SK-N-SH treated with all-trans-retinoic acid at 6 μM for 48 hours (cell line): ENCODE measurements at places on chromosomes 2 and 18.

GRCh38 chr2:54084600-54084999, 30.8 kb upstream of the ACYP2 start:
- peak; percentile 65 for ATAC-seq

GRCh38 chr2:63009490-63009889, 41.1 kb upstream of the OTX1 start:
- ATAC-seq: no peak

DNA sequence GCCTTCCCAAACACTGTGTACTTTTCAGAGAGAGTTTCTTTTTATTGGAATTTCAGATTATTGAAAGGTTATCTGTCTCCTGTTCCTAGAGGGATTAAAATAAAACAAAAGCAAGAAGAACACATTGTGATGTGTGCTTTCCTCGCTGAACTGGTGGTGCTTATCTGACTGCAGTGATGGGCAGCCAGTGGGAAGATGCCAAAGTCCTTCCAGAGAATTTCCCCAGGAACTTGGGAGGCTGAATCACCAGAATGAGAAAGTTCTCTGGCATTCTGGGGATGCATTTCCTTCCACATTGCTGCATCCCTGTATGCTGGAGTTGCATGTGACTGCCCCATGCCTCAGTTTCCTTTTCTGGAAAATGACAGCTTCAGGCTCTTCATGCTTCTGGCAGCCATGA, 53.9 kb upstream of the SEC11C start:
- peak; percentile 45; the same call in 2 of the 3 replicates for ATAC-seq

GRCh38 chr2:64718250-64718885, 64.7 kb upstream of the SERTAD2 start:
- ATAC-seq: no peak

DNA sequence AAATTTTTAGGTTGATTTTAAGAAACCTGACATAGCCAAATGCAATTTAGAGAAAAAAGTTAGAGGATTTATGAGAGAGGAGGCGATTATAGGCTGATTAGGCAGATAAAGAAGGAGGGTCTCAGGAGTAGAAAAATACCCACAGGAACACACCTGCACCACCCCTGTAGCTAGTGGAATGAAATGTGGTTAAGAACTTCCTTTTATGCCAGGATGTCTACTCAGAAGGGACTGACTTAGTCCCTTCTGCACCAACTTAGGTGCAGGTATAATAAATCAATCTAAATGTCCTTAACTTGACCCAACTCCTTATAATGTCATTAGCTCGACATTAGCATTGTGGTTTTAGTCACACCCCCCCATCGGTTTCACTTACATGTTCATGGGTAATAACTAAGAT, 1274.5 kb upstream of the TMEFF2 start:
- ATAC-seq: no peak

DNA sequence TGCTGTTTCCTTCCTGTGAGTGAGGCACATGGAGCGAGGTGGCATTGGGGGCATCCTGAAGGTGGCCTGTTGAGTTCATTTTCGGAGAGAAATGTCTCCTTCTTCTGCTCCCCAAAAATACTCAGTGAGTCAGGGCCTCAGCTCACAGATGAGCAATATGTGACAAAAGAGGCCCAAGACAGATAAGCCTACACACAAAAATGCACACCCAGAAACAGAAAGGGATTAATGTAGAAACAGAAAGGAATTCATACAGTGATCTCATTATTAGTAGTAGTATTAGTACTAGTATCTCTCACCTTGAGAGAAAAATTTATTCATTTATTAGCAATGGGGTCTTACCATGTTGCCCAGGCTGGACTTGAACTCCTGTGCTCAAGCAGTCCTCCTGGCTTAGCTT, 5.1 kb downstream of the GPR75 start:
- ATAC-seq: no peak

DNA sequence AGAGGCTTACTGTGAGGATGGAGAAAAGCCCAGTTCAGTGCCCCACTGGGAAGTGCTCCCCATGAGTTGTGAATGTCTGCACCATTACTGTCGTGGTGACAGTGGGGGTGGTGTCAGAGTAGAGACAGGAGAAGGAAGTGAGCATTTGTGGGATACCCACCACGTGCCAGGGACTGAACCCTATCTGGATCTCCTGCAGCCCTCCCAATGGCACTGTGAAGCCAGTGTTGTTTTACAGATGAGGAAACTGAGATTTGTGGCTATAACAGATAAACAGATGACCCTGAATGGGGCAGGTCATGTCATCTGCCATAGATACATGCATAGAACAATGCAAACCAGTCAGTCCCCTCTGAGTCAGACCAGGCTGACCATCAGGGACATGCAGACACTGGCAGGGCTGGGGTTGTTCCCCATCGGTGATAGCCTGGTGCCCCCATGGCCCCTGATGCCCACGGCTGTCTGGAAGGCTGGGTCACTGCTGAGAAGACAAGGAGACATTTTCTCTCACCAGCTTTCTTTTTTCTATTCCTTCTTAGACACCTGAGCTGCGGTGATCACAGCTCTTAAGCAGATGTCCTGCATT, 60.8 kb downstream of the EMILIN2 start:
- ATAC-seq: no peak

- no peak for ATAC-seq
Measured at GRCh38 chr2:43190311-43191052, 35.9 kb downstream of the ZFP36L2 start.

DNA sequence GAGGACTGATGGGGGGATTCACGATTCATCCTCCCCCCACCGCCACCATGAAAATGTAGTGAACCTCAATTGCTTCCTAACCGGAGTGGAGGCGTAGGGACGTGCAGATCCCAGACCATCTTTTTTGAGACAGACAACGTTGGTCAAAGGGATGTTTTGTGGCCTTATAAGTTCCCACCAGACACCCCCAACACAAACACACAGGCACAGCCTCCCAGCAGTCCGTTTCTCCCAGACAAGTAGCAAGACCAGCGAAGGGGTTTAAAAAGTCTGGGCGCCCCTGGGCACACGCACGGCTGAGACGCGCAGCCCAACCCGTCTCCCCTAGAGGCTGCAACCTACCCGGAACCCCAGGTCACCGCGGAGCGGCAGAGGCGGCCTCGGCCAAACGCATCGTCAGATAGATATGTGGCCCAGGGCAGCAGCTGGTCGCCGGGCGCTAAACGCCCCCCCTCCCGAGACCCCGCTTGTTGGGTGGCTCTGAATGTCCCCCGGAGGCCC, 1.3 kb downstream of the GBX2 start:
- ATAC-seq: peak; percentile 4; the same call in 1 of the 3 replicates

DNA sequence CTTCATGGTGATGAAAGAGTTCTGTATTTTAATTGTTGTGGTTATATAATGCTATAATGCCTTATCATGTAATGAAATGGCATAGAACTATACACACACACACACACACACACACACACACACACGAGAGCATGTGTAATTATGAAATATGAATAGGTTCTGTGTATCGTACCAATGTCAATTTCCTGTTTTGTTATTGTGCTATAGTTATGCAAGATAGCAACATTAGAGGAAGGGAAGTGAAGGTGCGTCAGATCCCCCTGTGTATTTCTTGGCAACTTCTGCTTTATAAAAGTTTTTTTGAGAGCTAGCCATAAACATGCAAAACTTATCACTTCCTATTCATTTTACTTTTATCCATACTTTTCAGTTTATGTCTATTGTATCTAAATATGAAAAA, 60.7 kb upstream of the ARHGAP15 start:
- ATAC-seq: no peak

- ATAC-seq: no peak
Measured at GRCh38 chr2:119681203-119681867, 2.3 kb downstream of the TMEM177 start.

DNA sequence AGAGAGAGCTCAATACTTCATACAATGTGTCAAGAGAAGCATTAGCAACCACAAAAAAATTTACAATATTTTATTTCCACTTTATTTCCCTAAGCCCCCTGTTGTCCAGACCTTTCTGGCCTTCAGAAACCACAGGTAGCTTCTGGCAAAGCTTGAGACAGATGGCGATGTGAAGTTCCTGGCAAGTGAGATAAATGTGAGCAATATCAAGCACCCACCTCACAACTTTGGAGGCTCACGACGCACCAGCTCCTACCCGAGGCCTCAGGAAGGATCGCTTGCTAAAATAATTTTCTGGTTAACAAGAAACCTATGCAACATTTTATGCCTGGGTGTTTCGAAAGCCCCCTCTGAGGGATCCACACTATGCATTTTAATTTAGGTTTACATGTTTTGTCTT, 158.1 kb upstream of the CHAC2 start:
- no peak for ATAC-seq

DNA sequence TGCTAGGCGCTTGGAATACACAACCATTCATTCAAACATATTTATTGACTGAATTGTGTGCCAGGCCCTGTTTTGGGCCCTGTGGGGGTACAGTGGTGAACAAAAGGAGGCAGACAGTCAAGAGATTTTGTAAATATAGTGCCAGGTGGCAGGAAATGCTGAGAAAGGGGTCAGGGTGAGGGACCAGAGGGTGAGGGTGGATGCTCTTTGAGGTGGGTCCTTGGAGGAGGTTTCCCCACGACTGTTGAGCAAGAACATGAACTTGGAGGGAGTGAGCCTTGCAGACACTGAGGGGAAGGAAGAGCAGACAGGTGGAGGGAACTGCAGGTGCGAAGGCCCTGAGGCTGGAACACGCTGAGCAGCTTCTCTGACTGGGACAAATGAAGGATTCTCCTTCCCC, 40.7 kb downstream of the ODC1 start:
- no peak for ATAC-seq

GRCh38 chr18:4224031-4224704, 230.9 kb downstream of the DLGAP1 start:
- no peak for ATAC-seq

GRCh38 chr2:229003256-229003655, 267.8 kb downstream of the PID1 start:
- ATAC-seq: no peak

GRCh38 chr2:238106339-238106697, 6.2 kb downstream of the ESPNL start:
- ATAC-seq: peak; percentile 12; the same call in 2 of the 3 replicates

GRCh38 chr2:140349695-140350094, 1569.5 kb upstream of the NXPH2 start:
- ATAC-seq: no peak

GRCh38 chr18:76634564-76634963, 139.5 kb upstream of the ZNF516 start:
- no peak for ATAC-seq

DNA sequence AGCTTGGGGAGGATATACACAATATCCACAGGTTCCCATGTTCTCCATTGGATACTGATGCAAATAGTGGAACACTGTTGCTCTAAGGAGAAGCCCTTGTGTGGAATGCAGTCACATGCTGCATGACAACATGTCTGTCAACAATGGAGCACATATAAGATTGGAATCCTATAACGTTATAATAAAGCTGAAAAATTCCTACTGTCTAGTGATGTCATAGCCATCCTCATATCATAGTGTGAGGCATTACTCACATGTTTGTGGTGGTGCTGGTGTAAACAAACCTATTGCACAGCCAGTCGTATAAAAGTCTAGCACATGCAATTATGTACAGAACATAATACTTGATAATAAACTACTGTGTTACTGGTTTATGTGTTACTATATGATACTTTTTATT, 394.7 kb downstream of the FBXO15 start:
- ATAC-seq: 0 out of 3 replicates have a peak, but pooled peaks have one; percentile 16

GRCh38 chr2:9398881-9399780, 24.2 kb downstream of the ITGB1BP1 start:
- no peak; the same call in 2 of the 3 replicates for ATAC-seq

GRCh38 chr2:160816916-160817499, 323.4 kb upstream of the RBMS1 start:
- no peak for ATAC-seq

DNA sequence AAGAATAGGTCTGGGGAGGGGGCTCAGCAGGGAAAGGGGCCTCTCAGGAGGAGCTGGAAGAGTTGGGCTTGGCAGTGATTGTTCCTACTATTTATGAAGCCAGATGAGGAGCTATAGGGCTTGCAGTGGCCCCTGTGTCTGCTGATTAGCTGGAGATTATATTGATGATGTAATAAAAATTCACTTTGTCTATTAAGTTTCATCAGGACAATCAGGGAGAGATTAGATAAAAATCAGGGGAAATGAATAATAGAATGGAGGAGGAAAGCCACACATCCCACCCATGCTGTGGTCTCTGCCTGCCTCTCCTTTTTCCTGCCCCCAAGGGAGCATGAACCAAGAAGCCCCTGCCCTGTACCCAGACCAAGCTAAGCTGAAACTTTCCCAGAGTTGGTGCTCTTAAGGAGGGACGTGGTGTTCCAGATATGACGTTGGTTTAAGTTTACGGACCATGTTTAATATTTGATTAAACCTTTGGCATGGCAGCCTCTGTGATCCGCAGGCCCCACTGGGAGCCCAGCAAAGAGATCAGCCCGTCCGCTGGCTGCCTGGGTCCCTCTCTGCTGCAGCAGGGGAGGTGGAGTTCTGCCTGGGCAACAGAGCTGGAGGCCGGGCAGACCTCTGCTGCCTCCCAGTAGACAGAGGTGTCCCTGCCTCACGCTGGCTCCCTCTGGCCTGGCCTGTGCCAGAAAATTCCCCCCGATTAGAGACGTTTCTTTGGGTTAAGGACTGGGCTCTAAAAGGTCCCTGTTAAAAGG, 15.3 kb downstream of the CELF4 start:
- ATAC-seq: no peak; the same call in 2 of the 3 replicates

GRCh38 chr18:51070545-51070944, 40.5 kb downstream of the SMAD4 start:
- ATAC-seq: peak; percentile 95

GRCh38 chr2:188303363-188304031, 11.8 kb downstream of the GULP1 start:
- ATAC-seq: peak; percentile 75

DNA sequence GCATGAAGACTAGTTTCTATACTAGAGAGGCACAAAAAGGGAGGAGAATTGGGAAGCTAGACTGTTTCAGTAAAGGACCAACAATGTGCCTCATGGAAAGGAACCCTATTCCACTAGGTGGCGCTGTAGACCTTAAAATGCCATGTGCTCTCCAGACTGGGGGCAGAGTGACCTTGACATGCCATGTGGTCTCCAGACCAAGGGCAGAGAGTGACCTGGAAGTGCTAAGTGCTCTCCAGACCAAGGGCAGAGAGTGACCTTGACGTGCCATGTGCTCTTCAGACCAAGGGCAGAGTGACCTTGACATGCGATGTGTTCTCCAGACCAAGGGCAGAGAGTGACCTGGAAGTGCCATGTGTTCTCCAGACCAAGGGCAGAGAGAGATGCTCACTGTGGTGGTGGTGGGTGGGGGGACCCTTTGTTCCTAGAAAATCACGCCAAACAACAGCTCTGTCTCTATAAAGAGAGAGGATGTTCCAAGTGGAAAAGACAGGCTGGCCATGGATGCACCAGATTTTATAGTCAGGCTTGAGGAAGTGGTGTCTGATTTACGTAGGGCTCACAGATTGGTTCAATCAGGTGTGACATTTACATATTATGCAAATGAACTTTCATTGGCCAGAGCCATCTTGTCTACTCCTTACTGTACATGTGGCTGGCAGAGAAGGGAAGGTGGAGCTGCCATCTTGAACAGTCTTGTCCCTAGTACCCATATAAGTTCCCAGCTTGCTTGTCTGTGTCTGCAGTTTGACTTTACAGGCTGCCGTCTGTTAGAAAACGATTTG, 344.0 kb upstream of the DDX18 start:
- ATAC-seq: no peak; the same call in 2 of the 3 replicates
